ENCODE measurements at places on chromosomes 4 and X.

- no peak for DNase-seq
These were observed 182.1 kb downstream of the MOSPD2 start for GRCh38 chrX:15055146-15055930.

GRCh38 chr4:25424539-25425228, 47.6 kb downstream of the ANAPC4 start:
- peak; percentile 86 for DNase-seq

- DNase-seq, result no peak
These were observed 1.9 kb upstream of the G3BP2 start for GRCh38 chr4:75675004-75675531.

- peak; percentile 48 for DNase-seq
These were observed 34.4 kb upstream of the CDKL5 start for GRCh38 chrX:18390941-18391538.

DNA sequence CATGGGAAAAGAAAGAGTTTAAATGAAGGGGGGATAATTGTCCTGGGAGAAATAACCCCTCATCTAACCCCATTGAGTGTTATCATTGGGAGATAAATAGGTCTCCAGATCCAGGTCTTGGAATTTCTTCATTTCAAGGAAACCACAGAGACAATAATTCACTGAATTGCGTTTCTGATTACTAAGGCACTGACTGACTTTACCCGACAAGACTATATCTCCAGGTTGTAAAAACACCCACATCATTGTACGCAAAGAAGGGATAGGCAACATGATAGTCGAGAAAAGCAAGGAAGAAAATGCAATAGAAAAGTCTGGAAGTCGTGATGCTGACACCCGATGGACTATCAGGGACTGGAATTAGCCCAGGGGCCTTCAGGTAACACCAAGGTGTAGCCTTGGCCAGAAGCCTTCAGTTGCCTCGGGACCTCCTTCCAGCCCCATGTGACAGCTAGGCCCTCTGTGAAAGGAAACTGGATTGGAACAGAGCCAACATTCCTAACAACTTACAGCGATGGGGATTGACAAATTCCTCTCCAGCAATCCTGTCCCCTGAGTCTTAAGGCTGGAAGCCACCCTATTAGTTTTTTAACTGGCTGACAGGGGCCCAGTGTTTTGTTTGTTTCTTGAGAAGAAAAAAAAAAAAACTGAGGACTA, 46.5 kb upstream of the RAB9B start:
- no peak for DNase-seq

- no peak for DNase-seq
These were observed 34.4 kb downstream of the GLRA3 start for GRCh38 chr4:174794543-174795094.

DNA sequence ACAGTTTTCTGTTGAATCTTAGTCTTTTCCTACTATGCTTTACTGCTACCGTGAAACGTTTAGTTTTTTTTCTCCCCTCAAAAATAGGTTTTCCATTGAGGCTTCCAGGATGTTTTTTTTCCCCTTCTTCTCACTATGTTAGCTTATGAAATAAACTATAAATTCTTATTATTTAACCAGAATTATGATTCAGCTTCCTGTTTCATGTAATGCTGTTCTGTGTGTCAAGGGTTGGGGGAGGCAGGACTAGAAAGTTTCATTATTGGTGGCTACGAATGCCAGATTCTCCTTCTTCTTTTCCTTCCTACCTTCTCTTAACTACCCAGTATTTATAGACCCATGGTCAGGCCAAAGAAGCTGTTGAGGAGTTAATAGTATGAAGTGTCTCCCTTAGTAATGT, 11.8 kb downstream of the CLCN5 start:
- DNase-seq, result no peak

DNA sequence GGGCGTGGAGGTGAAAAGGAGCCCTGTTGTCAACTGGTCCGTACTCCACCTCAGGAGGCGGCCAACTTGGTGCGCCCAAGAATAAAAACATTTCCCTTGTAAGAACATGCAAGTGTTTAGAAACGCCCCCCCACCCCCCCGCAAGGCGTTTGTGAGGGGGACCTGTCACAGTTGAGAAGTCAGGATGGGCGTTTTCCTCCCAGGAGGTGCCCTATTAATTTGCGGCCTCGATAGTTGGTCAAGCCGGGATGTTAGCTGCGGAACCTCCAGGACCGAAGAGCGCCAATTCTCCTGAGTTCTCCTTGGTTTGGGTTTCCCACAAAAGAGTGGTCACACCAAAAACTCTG, 651 bp upstream of the SAP30 start:
- DNase-seq, result no peak

GRCh38 chr4:165994701-165995100, 121.7 kb downstream of the TLL1 start:
- DNase-seq, result no peak

- no peak for DNase-seq
These were observed 2.3 kb upstream of the PPP2R3B start for GRCh38 chrX:389021-389441.

DNA sequence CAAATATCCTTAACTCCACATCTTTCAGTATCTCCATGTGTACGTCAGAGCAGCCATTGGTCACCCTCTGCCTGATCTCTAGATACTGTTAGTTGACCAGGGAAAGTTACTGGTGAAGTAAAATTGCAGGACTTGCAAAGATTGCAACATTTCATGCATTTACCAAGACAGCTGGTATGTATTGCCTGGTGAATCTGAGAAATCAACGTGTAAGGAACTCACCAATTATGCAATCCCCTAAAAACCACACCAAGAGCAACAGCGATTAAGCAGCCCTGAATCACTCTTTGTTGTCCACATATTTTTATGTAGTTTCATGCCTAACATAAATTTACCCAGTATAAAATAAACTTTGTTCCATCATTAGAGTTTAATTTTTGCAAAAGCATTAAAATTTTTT, 271.2 kb downstream of the NLGN4X start:
- DNase-seq, result no peak

DNA sequence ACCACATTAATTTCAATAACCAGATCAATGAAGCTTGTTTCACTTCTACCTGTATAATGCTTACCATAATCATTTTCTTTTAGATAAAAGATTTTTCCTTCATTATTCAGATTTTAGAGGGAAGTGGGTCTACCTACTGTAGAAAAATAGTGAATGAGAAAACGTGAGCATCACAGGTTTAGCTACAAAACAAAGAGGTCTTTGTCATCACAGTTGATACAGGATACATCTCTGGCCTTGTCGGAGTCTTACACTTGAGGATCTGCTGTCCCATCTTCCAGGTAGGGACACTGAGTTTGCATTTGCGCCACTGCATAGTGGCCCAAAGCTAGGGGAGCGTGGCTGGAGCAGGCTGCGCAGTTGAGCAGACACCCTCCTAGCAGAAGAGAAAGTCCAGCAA, 710 bp downstream of the CLDN24 start:
- DNase-seq, result no peak

GRCh38 chr4:143514901-143515300, 1.4 kb downstream of the SMARCA5 start:
- no peak for DNase-seq

- no peak for DNase-seq
These were observed 72.9 kb downstream of the CLNK start for GRCh38 chr4:10611673-10612072.

GRCh38 chrX:68918202-68918601, 89.4 kb downstream of the EFNB1 start:
- no peak for DNase-seq

- no peak for DNase-seq
These were observed 59.8 kb downstream of the PACRGL start for GRCh38 chr4:20760053-20760452.

DNA sequence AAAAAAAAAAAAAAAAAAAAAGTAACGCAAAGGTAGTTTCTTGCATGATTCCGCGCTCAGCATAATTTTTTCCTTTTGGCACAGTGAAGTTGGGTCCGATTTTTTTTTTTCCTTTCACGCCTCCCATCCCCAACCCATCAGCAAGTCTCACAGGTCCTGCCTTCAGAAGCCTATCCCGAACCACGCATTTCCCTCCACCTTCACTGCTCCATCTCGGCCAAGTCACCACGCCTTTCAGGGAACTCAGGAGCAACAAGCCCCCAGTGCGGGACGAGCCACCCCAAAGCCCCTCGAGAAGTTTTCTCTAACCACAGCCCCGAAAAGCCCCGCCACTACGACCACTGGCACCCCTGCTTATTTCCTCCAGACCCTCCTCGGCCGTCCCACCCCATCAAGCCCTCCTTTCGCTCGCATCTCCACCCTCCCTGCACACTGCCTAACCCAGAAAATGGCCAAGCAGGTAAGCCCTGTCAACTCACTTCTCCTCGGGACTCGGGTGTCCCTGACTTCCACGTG, 1.0 kb downstream of the SLBP start:
- DNase-seq, result no peak

DNA sequence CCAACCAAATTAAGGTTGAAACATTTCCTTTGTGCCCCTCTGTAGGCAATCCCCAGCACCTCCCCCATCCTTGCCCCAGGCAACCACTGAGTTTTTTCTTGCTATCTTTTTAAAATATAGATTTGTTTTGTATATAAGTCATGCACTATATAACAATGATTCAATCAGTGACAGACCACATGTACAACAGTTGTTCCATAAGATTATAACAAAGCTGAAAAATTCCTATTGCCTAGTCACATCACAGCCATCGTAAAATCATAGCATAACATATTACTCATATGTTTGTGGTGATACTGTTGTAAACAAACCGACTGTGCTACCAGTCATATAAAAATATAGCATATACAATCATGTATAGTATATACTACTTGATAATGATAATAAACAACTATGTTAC, 211.9 kb upstream of the NRK start:
- no peak for DNase-seq

GRCh38 chrX:110396735-110397134, 38.1 kb downstream of the RTL9 start:
- DNase-seq, result no peak

- DNase-seq, result no peak
These were observed 75.7 kb upstream of the DCLK2 start for GRCh38 chr4:150002561-150002960.

- DNase-seq, result peak; percentile 45
These were observed 484.2 kb downstream of the BCOR start for GRCh38 chrX:39613482-39613995.

DNA sequence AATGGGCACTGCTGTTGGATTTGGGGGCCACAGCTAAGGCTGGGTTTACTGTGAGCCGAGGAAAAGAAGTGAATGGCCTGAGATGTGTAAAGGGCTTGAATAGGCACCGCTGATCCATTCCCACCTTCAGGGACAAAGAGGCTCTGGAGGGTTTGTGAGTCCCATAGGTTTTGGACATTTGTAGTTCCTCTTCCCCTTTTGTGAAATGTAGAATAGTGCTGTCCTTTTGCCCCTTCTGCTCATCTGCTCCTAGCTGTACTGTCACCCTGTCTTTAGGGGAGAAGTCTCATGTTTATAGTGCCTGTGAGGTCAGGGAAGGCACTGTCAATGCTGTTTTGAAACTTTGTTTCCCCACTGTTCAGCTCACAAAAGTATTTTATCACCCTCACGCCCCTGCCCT, 26.4 kb upstream of the CLCN4 start:
- DNase-seq, result no peak

DNA sequence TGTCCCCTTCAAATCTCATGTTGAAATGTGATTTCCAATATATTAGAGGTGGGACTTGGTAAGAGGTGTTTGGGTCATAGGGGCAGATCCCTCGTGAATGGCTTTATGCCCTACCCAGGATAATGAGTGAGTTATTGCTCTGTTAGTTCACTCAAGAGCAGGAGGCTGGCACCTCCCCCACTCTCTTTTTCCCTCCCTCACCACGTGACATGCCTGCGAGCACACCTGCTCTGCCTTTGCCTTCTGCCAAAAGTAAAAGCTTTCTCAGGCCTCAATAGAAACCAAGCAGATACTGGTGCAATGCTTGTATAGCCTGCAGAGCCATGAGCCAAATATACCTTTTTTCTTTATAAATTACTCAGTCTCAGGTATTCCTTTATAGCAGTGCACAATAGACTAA, 286.3 kb upstream of the UGT8 start:
- DNase-seq, result no peak

- peak; percentile 63 for DNase-seq
These were observed 46.3 kb downstream of the RASSF6 start for GRCh38 chr4:73573794-73574528.

DNA sequence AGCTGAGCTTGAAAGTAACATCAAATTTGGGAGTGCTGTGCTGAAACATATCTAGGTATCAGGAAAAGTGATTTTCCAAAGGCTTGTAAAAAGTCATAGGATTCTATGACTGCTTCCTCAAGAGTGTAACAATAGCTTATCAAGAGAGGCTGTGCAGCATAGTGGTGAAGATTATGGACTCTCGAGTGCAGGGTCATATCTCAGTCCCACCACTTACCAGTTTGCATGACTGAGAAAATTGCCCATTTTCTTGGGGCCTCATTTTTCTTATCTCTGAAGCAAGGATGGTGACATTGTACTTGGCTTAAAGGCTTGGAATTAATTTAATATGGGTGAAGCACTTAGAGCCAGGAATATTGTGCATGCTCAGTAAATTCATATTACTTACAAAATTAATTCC, 57.2 kb downstream of the AFF1 start:
- no peak for DNase-seq

DNA sequence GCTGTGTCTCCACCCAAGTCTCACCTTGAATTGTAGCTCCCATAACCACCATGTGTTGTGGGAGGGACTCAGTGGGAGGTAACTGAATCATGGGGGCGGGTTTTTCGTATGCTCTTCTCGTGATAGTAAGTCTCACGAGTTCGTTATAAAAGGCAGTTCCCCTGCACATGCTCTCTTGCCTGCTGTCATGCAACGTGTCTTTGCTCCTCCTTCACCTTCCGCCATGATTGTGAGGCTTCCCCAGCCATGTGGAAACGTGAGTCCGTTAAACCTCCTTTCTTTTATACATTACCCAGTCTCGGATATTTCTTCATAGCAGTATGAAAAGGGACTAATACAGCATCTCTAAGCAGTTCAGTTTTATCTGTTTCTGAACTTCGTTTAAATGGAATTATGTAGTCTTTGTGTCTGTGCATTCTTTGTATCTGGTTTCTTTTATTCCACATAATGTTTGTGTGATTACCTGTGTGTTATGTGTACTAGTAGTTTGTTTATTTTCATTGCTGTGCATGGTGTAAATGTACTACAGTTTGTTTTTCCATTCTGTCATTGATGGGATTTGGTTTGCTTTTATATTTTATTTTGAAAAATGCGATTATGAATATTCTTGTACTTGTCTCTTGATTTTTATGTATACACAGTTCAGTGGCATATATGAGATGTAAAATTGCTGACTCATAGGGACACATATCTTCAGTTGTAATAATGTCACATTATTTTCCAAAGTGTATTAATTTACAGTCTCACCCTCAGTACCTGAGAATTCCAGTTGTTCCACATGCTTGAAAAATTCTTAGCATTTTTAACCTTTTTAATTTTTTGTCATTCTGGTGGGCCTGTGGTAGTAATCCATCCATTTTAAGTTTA, 304.9 kb downstream of the GBA3 start:
- no peak for DNase-seq
